Amniotic epithelial cell (primary cell): ENCODE measurements at places on chromosomes 6 and 20.

DNA sequence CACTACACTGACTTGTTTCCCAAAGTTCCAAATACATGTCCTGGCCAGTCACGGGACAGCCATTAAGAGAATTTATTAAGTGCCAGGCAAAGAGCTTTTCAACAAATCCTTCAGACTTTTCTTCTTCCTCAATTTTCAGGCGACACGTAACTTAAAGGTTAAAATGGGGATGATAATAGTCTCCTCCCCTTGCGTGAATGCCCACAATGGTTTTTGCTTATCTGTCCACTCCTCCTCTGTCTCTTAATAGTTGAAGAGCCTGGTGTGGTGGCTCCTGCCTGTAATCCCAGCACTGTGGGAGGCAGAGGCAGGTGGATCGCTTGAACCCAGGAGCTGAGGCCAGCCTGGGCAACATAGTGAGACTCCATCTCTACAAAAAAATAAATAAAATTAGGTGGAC is 11.4 kb upstream of the PARD6B start:
- no peak for DNase-seq

GRCh38 chr20:38202153-38202981 is 37.3 kb upstream of the TGM2 start:
- DNase-seq, result no peak

- DNase-seq, result no peak
These were observed 45.4 kb upstream of the NKX2-2 start for GRCh38 chr20:21559305-21559704.

GRCh38 chr6:46190889-46191288 is 20.1 kb upstream of the ENPP5 start:
- no peak for DNase-seq

- DNase-seq, result peak; percentile 24
These were observed 58.5 kb downstream of the AHI1 start for GRCh38 chr6:135438907-135439535.

DNA sequence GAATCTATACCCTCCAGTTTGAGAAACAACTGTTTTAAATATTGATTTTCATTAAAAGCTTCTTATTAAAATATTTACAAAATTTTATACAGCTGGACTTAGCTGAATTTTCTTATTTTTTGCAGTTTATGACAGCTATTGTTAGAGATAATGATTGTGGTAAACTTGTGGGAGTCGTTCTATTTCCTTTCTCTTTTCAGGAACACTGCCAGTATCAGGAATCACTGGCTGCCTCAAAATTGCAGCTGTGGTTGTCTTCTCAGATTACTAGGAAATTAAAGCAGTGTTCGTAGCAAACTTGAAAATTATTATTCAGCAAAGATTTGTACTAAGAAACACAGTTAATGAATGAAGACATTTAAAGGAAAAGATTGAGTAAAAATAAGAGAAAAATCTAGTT is 311.0 kb downstream of the CENPW start:
- DNase-seq, result peak; percentile 51
